ENCODE measurements at places on chromosomes 1 and 21.

DNA sequence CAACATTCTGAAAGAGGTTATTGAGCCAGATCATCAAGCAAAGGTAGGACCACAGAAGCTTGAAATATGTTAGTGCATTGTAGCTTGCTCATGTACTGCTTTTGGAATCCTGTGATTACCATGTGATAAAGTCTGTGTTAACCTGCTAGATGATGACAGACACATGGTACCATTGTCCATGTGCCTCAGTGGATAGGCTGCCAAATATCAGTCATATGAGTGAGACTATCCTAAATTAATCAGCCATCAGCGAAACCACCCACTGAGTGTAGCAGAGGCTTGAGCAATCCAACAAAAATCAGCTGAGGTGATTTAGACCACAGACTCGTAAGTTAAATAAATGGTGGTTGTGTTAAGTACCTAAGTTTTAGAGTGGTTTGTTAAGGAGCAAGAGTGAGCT lies 32.7 kb upstream of the CRB1 start:
- no peak for DNase-seq

DNA sequence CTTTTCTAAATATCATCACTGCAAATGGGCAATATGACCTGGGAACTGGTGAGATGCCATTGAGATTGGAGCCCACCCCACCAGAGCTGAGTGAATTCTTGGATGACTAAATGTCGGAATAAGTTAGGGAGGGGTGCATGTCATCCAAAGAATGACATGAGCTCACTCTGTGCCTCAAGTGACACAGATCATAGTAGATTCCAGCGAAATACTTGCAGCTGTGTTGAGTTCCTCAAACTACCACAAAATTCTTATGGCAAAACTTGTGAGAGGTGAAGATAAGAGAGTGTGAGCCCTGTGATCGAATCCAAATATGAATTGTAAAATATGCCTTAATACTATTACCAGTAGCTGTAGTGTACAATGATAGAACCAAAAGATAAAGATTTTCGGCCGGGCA lies 2.3 kb upstream of the TCP10L start:
- DNase-seq, result no peak

- no peak for DNase-seq
Measured at GRCh38 chr1:15992582-15993500, 11.2 kb upstream of the SRARP start.

GRCh38 chr1:200299571-200299970 lies 110.3 kb downstream of the ZNF281 start:
- DNase-seq, result no peak

GRCh38 chr1:214840356-214840755 lies 237.4 kb downstream of the CENPF start:
- no peak for DNase-seq

DNA sequence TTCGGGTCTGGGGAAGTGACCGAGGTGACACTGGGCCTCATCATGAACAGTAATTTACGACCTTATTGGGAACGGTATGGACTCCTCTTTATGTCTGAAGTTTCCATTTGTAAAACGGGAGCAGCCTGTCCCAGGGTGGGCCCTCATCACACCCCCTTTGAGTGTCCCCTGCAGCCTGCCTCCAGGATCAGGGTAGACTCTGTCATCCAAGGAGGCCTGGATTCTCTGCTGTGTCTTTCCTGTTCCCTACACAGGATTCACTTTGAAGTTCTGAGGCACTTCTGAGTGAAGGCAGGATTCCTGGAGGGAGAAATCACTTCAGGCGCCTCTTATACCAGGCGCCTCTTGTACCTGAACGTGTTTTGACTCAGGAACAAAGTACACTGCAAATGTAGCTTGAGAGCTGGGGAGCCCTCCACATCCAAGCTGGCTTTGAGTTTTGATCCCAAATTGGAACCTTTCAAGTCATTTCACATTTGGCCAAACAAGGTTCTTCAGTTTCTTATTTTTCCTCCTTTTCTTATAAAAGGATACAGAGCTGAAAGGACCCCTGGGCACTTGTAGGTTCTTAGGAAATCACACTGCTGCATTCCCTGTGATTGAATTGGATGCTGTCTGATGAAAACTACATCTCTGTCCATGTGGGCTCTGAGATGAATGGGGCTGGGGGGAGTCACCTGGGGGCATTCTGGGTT lies 106.0 kb downstream of the SUSD4 start:
- no peak for DNase-seq

GRCh38 chr1:3584915-3585314 lies 26.4 kb downstream of the MEGF6 start:
- no peak for DNase-seq

DNA sequence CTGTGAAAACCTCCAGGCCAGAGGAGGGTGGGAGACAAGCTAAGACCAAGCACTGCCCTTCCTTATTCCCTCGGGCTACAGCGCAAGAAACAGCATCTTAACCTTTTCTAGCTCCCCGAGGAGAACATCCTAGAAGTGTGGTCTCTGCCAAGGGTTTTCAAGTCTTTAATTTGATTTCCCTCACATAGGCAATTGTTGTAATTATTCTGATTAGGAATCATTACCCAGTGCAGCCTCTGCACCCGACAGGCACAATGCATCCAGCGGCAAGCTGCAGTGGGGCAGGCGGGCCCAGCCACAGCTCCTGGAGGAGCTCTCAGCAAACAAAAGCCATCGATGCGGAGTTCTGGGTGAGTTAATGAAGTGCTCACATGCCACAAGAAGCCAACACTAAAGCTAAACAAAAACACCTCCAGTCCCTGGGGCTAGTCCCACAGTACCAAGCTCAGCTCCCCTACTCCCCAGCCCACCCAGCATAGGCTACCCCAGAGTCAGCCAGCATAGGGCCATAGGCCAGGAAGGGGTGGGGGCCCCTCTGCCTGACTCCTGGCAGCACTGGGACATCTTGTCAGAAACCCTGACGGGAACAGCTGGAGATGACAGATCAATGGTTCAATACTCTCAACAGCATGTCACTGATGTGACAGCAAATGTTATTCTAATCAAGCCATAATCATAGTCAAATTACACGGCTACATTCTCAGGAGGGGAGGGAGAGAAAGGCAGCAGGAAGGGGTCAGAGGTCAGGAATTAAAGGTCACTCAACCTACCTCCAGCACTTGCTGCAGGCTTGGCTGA lies 42.5 kb downstream of the ERI3 start:
- DNase-seq, result no peak

DNA sequence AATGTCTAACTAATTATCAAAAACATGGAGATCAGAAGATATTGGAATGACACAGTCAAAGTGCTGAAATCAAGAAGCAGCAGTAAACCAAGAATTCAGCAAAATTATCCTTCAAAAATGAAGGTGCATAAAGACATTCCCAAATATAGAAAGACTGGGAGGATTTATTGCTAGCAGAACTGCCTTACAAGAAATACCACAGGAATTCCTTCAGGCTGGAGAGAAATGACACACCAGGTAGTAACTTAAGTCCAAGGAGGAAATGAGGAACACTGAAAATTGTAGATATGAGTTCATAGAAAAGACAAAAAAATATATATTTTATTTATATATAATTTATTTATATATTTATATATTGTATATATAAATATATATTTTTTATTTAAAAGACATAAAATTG lies 217.2 kb downstream of the RPS6KC1 start:
- DNase-seq, result no peak

DNA sequence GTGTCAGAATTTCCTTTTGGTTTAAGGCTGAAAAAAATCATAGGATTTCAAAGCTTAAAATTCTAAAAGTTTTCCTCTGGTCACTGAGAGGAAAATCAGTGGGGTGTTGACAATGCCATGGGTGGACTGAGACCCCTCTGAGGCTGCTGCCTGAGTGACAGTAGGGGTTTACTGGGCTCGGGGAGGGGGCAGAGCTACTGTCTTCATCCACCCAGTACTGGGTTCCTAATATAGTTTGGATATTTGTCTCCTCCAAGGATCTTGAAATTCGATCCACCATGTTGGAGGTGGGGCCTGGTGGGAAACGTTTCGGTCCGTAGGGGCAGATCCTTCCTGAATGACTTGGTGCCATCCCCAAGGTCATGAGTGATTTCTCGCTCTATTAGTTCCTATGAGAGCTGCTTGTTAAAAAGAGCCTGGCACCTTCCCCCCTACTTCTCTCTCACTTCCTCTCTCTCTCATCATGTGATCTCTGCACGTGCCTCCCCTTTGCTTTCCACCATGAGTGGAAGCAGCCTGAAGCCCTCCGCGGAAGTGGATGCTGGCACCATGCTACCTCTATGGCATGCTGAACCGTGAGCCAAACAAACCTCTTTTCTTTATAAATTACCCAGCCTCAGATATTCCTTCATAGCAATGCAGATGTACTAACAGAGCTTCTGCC lies 72.3 kb downstream of the MAP10 start:
- DNase-seq, result no peak

DNA sequence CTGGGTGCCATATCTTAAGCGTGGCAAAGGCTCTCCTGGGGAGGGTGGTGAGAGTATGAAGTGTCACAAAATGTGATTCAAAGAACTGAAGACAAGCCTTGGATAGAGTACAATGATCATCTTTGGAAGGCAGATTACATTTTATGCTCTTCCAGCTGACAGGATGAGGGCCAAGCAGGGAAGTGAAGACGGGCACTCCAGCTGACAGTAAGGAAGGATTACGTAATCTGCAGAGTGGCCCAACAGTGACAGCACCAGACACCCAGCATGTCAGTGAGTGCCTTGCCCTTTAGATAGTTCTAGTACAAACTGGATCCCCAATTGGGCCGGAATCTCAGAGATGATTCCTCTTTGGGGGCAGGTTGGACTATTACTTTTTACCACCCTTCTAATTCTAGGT lies 52.7 kb downstream of the UBE2T start:
- no peak for DNase-seq

DNA sequence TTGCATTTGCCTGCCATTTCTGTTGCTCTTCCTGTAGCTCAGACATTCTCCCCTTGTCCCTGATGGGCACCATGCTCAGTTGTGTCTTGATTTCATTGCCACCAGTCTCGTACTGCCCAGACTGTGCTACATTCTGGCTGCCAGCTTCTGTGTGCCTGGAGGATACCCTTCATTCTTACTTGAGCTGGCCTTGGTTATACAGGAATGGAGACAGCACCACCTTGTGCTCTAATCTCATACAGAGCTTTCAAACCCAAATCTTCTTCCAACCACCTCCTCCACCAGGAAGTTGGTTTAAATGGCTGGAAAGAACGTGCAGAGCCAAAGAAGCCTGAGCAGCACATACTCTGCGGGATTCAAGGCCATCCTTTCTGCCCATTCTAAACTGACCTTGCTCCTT lies 165.3 kb downstream of the SLC35F3 start:
- DNase-seq, result no peak

DNA sequence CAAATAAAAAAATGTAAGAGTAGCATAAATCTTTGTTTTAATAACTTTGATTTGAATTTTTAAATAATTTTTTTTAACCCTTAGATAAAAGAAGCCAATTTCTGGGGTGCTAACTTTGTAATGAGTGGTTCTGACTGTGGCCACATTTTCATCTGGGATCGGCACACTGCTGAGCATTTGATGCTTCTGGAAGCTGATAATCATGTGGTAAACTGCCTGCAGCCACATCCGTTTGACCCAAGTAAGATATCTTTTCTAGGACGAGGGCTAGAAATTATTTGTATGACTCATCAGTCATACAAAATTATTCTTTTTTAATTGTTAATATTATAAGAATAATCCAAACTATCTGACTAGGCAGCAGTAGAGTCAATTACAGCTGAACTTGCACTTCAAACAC lies 71.2 kb downstream of the GPR161 start:
- no peak for DNase-seq

- no peak for DNase-seq
Measured at GRCh38 chr1:72601035-72601674, 318.8 kb upstream of the NEGR1 start.

DNA sequence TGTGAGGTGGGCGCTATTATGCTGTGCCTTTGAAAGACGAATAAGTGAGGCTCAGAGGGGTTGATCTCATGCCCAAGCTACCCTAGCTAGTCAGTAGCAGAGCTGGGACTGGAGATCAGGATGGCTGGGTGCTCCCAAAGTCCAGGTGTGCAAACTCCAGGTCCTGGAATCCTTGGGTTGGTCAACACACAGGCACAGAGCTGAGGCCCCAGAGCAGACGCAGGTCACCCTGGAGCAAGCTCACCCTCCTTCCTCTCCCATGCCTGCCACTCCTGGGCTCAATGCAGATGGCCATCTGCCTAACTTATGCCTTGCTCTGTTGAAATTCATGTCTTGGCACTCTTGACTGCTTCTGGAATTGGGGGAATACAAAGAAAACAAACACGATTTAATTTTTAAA lies 587.2 kb downstream of the PTPRU start:
- DNase-seq, result no peak

- no peak for DNase-seq
Measured at GRCh38 chr1:156551869-156552268, 20.5 kb downstream of the IQGAP3 start.

GRCh38 chr1:20699558-20699957 lies 18.2 kb downstream of the KIF17 start:
- DNase-seq, result no peak

- DNase-seq, result no peak
Measured at GRCh38 chr1:221612047-221612777, 129.7 kb downstream of the DUSP10 start.

All from hematopoietic multipotent progenitor cell (in vitro differentiated cells).